Calu3 (cell line): ENCODE measurements at places on chromosomes 7 and 10.

- DNase-seq: no peak
Observed at GRCh38 chr7:134988161-134988560, 1.9 kb downstream of the AGBL3 start.

DNA sequence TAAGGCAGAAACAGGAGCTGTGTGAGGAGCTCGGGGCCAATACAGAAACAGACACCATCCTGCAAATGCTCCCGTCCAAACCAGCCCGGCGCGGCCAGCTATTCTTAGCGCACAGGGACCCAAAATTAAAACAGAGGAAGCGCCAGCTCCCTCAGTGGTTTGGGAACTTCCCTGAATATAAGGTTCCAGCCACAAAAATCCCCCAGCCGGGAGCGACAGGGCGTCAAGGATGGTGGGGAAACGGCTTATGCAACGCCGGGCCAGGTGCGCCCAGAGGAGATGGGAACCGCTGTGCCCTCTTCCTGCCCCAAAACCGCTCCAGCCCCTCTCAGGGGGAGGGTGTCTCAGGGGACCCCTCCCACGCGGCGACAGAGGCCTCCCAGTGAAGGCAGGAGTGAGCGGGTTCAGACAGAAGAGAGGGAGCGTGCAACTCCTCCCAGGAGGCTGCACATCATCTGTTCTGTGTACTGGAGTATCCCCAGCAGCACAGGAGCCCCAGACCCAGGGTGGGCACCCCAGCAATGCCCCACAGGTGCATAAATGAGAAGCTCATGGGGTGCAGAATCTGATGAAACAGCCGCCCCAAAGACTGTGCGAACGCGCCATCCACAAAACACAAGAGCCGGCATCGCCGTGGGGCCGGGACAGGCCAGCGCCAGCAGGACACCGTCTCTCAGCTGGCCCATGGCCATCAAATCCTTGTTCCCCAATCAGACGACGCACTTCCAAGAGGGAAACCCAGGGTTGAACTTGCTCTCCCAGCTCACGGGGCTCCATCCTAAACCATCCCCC lies 73.9 kb upstream of the PDGFA start:
- DNase-seq: no peak

GRCh38 chr10:11256896-11257295 lies 239.2 kb downstream of the CELF2 start:
- DNase-seq: no peak

GRCh38 chr7:98551611-98552273 lies 65.3 kb upstream of the NPTX2 start:
- no peak for DNase-seq

DNA sequence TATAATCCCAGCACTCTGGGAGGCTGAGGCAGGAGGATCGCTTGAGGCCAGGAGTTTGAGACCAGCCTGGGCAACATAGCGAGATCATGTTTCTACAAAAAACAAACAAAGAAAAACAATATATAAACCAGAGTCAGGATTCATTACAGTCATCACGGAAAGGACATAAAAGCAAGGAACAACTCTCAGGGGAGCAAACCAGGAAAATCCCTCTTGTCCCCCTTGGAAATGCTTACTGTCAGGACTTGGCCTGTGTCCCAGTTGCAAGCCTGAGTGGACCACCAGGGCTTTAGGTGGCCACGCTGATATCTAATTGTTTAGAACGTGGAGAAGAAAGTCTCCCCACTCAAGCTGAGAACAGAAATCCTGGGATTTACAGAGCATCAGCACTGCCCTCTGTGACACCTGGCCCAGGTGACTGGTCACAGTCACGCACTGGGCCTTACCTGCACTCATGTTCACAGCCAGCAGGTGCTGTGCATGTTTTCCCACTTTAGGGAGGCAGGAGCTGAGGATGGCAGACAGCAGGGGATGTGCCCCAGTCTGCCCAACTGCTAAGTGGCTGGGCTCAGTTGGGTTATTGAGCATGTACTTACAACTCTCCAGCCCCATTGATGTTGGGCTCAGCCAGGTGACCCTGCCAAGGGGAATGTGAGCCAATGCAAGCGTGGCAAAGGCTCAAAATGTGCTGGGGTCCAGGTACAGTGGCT lies 60.9 kb downstream of the TMEM130 start:
- DNase-seq: no peak

- peak; percentile 61 for DNase-seq
Observed at GRCh38 chr10:132142396-132143161, 44.2 kb upstream of the DPYSL4 start.

DNA sequence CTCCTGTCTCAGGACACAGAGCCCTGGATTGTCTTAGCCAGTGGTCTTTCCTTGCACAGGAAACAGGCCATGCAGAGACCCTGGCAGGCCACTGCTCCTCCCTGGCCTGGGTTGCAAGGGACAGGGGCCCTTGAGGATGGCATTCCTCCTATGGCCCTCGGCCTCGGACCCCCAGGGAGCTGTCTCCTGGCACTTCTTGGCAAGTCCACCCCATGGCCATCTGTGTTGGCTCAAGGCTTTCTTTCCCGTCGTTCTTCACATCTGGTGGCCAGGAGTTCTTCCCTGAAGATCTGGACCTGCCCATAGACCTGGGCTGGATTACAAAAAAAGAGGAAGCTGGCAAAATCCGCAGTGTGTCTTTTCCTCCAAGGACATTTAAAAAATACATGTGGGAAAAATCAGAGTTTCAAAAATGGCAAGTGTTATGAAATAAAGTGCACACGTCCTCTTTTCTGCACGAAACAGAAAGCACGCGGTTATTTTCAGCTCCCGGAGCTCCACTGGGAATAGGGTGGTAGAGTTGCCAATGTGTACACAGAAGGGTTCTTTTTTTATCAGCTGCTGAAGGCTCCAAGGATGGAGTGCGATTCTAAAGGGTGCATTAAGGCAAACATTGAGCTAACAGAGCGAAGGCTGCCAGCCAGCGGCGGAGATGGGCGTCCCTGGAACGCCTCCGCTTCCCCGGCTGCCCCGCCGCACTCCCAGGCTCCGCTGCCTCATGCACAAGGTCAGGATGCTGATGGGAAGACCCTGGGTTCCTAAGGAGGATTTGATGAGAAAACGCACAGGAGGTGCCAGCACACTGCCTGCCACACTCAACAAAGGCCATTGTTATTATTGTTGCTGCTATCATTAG lies 62.8 kb upstream of the FAM20C start:
- no peak for DNase-seq

DNA sequence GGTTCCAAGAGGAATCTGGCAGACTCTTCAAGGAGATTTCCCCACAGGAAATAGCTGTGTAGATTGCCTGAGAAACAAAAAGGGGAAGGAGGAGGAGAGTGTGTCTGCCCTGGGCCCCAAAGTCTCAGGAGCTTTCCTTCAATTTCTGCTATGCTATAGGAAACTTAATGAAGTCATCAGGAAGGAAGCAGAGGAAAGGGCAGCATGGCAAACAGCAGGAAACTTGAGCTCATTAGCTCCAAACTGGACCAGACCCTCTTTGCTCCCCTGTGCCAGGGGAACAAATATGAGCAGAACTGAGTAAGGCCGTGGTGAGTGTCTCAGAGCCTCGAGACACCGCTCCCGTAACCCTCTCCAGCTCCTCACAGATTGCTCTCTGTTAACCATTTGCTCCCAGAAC lies 4.8 kb upstream of the KCNIP2 start:
- DNase-seq: no peak

- DNase-seq: peak; percentile 34
Observed at GRCh38 chr10:95266674-95267095, 24.1 kb downstream of the PDLIM1 start.

DNA sequence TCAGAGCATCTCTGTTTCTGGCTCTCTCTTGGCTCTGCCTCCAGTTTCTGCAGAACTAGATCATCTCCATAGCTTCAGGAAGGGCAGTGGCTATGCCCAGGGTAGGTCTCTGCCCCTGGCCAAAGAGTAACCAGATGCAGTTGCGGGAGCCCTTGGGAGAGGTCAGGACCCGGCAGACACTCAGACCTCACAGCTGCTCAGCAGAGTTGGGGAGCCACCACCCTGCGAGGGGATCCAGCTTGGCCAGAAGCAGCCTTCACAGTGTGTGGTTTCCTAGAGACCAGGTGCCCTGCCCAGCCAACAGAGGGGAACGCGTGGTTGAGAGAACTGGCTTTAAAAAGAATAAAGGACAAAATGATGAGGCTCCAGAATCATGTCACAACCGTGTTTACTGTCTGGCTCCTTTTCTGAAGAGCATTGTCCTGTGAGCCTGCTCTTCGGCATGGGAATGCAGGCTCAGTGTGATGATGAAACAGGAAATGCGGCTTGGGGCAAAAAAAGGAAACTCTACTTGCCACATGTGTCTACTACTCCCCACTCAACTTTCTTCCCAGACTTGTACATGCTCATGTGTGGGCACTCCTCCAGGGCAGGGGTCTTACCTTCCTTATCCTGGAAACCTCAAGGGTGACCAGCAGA lies 243.1 kb downstream of the INHBA start:
- DNase-seq: no peak

DNA sequence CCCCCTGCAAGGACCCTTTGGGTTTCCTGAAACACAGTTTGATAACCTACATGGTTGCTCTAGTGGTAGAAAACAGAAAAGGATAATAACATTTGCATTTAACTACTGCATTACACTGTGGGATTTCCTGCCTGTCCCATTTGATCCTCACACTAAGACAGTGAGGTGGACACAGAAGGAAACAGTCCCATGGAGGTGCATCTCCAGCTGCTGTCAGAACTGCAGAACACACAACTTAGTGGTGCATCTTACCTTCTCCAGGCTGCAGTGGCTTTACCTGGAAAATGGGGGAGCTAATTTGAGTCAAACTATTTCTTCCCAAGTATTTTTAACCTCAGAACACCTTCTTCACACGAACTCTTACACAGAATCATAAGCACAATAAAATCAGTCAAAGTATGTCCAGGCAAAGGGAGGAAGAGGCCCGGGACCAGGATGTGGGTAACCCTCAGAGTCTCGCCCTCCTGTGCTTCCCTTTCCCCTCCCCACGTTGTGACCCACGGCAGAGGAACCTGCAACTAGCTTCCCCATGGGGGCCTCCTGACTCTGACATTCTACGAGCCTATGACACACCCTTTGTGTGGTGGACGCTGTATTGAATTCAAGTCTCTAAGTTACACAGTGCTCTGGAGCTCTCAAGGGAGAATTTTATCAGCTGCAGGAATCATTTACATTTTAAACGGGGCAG lies 33.7 kb downstream of the SCRN1 start:
- DNase-seq: no peak

DNA sequence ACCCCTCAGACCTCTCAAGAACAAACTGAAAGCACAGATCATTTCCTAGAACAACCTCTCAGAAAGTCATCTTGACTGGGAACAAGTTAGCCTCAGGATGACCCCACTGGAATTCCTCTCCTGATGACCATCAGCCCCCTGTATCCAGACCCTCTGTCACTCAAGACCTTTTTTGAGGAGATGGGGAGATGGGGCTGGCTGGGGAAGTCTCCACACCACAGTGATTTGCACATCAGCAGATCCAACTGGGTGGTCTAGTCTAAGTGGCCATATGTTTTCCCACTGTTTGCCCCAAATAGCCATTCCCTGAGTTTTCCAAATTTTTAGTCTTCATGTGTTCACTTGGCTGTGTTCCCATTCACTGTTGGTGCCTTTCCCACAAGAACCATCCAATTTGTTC lies 452.4 kb upstream of the NPVF start:
- no peak for DNase-seq

DNA sequence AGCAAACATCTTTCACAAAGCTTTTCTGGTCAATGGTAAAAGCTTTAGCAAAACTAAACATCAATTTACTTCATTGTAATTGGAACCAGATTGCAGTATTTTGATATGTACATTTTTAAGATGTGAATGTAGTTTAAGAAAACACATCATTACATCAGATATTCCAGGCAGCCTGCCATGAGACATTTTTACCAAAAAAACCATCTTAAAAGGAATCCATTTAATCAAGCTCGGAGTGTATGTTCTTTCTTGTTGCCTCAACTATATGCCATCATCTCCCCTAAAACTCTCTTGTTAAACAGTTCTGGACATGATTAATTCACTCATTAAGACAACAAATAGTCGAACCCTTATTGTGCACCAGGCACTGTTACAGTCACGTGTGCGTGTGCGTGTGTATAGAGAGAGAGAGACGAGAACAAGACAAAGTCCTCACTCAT lies 97.5 kb downstream of the UBE2H start:
- no peak for DNase-seq

DNA sequence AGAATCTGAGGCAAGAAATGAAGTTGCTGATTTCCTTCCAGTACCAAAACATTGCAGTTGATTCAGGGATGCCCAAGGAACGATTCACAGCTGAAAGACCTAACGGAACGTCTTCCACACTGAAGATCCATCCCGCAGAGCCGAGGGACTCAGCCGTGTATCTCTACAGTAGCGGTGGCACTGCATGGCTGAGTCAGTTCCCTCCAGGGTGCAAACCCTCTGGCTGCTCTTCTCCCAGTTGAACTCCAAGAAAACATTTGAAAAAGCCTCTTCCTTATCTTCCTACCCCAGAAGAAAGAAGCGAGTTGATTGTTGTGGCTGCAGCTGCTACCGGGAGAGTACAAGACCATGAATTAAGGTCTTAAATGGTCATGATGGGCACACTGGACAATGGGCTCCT lies 147.1 kb upstream of the PRSS1 start:
- no peak for DNase-seq

GRCh38 chr7:157834501-157835163 lies 497.8 kb downstream of the DNAJB6 start:
- no peak for DNase-seq

DNA sequence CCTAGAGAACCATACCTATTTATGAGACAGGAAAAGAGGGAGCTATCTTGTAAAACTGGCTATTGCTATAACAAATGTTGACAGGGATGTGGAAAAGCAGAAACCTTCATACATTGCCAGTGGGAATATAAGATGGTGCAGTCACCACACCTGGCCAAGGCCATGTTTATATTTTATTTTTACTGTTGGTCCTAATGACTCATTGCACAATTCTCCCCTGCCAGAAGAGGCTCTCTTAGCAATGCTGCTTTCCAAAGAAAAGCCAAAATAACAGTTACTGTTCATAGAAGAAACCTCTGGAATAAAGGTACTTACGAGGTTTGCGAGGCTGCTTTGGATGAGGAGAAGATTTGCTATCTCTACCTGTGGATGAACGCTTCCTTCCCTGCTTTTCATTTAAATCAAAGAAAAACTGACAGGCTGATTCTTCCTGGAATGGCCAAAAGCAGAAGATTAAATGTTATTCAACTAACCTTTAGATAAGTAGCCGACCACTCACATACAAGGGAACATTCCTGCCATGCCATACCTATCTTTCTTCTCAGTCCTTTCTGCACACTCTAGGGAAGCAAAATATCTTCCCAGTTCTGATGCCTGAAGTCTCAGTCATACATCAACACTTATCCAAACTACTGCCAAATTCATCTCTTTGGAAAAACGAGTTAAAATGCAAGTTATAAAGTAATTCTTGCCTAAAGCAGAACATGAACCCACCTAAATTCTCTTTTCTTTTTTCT lies 16.3 kb upstream of the CHUK start:
- no peak for DNase-seq
